ENCODE measurements at places on chromosomes 5 and 9.

GRCh38 chr9:83433846-83434245 lies 104.4 kb downstream of the FRMD3 start:
- no peak for DNase-seq

DNA sequence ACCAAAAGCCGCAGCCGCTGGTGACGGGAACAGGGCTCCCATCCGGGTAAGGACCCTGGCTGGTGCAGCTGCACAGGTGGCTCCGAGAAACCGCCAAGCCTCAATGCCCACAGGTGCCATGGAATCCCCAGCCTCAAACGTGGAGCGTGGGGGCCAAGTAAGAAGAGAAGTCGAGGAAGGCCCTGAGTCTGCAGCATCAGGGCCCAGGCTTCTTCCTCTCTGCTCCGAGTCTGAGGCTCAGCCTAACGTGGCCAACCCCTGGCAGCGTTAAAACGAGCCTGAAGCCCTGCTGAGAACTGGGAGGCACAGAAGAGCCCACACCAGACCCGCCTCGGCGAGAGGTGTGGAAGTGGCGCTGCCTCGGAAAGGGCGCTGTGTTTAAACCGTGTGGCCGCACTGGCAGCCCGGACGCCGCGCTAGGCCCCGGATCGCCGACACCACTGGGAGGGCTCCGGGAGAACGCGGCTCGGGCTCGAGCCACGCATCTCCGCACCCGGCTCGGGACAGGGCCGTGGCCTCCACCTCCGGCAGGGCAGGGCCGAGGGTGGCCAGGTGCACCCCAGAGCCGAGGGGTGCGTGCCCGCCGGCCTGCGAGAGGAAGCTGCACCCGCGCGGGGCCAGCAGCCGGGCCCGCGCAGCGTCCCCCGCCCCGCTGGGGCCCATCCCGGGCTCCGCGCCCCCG lies 730 bp downstream of the ZMYND19 start:
- DNase-seq, result peak; percentile 28

- DNase-seq, result no peak
These were observed 165.6 kb downstream of the PALM2AKAP2 start for GRCh38 chr9:109945573-109945972.

DNA sequence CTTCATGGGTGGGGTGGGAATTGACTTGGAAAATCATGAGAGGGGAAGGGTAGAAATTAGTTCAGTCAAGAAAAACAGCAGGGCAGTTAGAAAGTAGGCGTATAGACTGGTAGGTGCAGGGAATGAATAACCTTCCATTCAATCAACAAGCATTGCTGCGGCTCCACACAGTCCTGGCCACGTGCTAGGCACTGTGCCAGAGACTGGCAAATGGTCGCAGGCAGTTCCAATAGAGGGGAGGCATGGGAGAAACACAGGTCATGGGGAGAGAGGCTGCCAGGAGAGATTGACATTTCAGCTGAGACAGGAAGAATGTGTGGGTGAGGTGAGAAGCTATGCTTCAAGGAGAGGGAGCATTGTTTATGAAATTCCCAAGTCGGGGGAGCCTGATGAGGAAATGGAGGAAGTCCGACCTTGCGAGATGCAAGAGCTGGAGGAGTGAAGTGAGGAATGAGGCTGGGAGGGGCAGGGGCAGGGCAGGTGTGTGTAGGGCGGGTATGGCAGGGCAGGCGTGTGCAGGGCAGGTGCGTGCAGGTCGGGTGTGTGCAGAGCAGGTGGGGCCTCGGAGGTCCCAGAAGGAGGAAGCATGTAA lies 54.4 kb upstream of the PPARGC1B start:
- no peak for DNase-seq

All from eye (tissue), 1 donor.